ENCODE measurements at places on chromosomes 6 and 20.

GRCh38 chr20:48381353-48382120 lies 446.3 kb downstream of the PREX1 start:
- no peak for DNase-seq

- no peak for DNase-seq
These were observed 27.1 kb upstream of the FAM83C start for GRCh38 chr20:35319192-35319870.

DNA sequence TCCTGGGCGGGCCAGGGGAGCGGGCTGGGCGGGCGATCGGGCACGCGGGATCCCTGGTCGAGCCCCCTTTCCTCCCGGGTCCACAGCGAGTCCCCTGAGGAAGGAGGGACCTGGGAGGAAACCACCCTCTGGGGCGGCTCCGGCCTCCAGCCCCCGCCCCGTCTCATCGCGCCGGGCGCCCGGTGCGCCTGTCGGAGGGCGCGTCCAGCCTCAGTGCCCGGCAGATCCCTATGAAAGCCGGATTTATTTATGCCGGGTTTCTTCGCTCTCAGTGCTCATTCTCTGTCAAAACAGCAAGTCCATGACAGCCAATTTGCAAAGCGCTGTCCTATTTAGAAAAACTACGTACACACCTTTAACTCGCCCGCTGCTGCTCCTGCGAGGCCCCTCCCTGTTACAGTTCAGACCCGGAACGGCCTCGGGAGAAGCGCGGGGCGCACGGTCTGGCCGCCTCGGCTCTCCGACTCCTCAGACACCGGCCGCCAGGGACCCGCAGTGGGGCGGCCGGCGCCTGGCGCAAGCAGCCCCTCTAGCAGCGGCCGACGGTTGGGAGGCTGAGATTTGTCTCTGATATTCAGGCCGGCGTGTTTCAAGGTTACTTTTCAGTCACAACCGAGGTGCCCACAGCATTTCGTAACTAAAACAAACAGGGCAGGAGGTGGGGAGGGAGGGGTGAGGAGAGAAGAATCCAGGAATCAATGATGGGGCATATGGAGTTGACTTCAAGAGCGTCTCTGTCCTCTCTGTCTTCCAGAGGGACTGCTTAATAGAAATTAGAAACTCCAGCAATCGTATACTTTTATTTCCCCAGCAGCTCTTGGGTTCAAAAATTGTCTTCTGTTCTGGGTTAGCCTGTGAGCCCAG lies 782 bp upstream of the FOXA2 start:
- no peak for DNase-seq

- DNase-seq: no peak
These were observed 9.7 kb downstream of the FITM2 start for GRCh38 chr20:44301285-44301684.

GRCh38 chr6:75012018-75012417 lies 193.8 kb downstream of the COL12A1 start:
- DNase-seq: no peak

DNA sequence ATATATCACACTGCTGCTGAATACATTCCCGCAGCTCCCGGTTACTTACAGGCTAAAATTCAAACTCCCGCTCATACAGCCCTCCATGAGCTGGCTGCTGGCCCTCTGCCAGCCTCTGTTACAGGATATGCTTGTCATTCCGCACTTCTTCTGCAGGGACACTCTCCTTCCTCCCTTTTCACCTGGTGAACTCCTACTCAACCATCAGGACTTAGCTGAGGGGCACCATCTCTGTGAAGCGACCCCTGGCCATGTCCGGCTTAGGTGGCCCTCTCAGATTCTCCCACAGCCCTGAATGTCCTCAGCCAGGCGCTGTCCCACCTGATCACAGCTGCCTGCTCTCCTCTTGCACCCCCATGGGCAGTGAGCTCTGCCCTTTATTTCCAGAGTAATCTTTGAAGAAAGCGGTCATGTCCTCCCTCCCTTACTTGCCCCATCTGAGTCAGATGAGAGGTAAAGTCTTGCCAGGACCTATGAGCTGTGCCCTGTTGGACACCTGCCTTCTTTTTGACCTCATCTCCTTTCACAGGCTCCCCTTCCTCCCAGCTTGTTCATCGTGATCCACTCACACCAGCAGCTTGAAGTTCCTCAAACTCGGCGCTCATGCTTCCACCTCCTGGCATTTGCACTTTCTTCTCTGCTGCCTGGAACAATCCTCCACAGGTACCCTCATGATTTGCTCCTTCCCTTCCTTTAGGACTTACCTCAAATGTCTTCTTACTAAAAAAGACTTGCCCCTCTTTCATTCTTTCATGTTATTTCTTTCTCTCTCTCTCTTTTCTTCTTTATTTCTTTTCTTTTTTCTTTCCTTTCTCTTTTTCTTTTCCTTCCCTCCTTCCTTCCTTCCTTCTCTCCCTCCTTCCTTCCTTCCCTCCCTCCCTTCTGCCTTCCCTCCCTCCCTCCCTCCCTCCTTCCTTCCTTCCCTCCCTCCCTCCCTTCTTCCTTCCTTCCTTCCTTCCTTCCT lies 5.6 kb downstream of the CYP24A1 start:
- DNase-seq: no peak

GRCh38 chr6:111761783-111762312 lies 111.4 kb downstream of the FYN start:
- peak; percentile 4 for DNase-seq

DNA sequence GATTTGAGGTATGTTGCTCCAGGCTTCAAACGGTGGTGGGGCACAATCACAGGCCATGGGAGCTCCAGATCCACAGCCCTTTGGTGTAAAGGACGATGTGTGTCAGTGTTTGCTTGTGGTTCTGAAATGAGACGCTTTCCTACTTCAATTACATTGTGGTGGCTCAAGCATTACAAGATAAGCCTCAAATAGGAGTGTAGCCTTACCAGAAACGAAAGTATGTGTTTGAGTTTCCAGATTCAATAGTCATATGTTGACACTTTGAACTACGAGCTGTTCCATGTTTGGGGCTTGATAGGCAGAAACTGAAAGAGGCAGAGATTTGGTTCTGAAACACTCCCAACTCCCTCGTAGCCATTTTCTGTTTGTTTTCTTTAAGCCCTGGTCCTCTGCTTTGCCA lies 187.1 kb downstream of the MYLK4 start:
- DNase-seq: no peak

DNA sequence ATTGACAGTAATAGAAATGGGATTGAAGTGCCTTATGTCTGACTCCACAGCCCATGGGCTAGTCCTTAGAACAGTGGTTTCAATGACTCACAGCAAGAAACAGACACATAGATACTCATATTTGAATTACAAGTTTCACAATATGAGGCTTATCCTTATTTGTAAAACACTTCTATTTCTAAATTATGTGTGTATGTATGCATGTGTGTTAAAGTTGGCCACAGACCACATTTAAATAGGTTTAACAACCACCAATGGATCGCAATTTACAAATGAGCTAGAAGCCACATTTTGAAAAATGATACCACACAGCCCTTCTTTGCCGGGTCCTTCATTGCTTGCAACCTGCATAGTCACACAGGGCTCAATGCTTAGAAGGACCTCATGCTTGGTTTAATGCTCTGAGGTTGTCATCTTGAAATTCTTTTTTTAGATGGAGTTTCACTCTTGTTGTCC lies 157.8 kb upstream of the PREP start:
- DNase-seq: no peak

DNA sequence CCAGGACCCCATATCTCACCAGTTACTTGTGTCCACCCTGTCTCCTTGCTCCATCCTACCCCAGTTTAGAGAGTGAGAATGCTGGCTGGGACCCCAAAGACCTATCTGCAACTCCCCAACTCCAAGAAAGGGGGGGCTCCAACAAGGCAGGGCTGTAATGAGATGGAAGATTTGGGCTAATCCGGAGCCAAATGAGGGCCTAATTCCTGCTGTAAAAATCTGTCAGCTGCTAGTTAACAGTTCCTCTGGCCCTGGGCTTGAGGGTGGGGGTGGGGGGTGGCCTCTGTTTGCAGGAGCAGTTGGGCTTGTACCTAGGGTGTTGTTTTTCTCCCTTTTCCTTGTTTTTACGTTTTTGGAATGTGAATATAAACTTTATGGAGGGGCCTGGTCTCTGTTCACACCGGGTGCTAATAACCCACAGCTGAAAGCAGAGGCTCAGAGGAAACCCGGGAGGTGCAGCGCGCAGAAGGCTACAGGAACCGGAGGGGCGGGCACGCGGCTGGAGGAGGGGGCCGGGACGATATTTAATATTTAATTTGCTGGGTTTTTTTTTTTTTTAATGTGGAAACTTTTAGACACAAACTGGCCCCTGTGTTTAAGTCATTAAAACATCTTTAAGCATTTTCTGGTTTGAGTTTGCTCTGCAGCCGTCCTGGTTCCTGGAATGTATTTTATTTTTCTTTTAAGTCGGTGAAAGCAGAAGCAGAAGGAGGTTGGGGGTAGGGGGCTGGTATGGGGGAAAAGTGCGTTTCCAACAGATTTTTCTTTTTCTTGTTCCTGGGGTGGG lies 70.7 kb downstream of the NCR2 start:
- DNase-seq: no peak

DNA sequence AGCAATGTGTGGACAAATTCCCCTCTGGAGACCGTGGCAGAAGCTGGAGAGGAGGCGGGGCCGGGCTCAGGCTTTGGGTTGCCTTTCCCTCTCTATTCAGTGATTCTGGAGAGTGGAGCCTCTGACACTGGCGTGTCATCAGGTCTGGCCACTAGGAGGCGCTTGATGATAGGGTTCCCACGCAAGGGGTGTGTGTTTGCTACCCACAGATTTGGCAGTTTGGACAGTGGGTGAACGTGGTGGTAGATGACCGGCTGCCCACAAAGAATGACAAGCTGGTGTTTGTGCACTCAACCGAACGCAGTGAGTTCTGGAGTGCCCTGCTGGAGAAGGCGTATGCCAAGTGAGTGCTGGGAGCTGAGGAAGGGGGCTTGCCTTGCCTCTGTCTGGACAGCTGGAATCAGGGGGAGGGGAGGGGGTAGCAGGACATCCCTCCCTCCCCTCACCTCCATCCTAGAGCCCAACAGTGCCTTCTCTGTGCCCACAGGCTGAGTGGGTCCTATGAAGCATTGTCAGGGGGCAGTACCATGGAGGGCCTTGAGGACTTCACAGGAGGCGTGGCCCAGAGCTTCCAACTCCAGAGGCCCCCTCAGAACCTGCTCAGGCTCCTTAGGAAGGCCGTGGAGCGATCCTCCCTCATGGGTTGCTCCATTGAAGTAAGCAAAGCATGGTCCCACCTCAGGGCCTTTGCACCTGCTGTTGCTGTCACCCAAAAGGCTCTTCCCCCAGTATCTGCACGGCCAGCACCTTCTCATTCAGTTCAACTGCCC lies 14.3 kb downstream of the CAPN11 start:
- peak; percentile 83 for DNase-seq

DNA sequence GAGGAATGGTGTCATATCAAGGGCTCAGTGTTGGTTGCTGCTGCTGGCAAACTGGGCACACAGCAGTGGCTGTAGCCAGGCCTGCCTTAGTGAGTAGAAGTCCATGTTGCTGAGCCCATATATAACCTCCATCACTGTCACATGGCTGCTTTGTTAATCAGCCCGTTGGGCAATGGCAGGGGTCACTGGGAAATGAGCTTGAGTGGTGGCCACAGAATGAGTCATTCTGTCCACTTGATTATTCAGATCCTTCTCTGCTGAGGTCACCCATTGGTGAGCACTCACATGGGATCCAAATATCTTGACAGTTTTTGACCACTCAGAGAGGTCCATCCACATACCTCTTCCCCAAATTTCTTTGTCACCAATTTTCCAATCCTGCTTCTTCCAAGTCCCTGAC lies 898.9 kb upstream of the EYS start:
- DNase-seq: no peak

- DNase-seq: no peak
These were observed 11.2 kb downstream of the SLC22A1 start for GRCh38 chr6:160132776-160133338.

DNA sequence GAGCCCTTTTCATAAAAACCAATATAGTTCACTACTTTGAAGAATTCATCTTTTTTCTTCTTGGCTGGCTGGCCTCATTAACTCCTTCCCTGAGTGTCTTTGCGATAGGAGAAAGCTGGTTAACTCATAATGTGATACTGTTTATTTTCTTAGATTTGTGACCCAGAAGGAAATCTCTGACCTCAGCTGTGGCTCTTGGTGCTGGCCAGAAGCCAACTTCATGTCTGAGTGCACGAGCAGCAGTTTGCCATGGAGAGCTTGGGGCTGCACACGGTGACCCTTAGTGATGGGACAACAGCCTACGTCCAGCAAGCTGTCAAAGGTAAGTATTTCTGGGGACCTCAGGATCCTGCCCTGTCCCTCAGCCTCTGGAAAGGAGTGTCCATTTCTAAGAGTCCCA lies 16.7 kb upstream of the DEF6 start:
- no peak for DNase-seq

GRCh38 chr20:37071481-37071911 lies 24.3 kb downstream of the RBL1 start:
- DNase-seq: no peak

GRCh38 chr6:122869437-122870024 lies 80.5 kb downstream of the SMPDL3A start:
- peak; percentile 48 for DNase-seq

DNA sequence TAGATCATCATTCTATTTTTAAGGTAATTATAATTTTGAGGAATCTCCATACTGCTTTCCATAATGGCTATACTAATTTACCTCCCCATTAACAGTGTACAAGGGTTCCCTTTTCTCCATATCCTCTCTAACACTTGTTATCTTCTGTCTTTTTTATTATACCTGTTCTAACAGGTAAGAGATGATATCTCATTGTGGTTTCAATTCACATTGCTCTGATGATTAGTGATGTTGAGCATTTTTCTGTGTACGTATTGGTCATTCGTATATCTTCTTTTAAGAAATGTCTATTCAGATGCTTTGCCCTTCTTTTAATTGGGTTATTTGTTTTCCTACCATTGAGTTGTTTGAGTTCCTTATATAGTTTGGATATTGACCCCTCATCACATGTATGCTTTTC lies 81.6 kb upstream of the SCAF8 start:
- DNase-seq: no peak

DNA sequence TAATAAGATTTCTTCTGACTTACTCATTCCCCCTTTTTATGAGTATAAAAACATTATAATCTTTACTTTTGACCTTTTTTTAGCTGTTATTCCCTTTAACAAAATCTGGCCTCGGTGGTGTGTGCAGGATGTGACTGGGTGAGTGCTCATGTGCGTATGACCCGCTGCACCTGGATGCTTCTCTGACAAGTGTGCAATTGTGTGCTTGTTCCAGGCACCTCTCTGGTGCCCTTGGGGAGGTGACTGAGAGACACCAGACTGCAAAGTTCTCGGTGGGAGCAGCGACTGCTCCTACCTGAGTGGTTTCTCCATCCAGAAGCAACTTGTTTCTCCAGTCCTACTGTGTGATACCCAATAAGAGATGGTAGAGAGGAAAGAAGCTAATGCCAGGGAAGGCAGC lies 65.0 kb downstream of the ISM1 start:
- no peak for DNase-seq

Measured in KBM-7 (cell line).